Hematopoietic multipotent progenitor cell treated with erythropoietin and hydrocortisone succinate and interleukin-3 and kit ligand, for 4 days (in vitro differentiated cells): ENCODE measurements at places on chromosomes 1 and 21.

- no peak for DNase-seq
Observed at GRCh38 chr1:70706381-70707037, 295.4 kb downstream of the CTH start.

- DNase-seq = no peak
Observed at GRCh38 chr1:204348242-204348641, 11.5 kb downstream of the PLEKHA6 start.

DNA sequence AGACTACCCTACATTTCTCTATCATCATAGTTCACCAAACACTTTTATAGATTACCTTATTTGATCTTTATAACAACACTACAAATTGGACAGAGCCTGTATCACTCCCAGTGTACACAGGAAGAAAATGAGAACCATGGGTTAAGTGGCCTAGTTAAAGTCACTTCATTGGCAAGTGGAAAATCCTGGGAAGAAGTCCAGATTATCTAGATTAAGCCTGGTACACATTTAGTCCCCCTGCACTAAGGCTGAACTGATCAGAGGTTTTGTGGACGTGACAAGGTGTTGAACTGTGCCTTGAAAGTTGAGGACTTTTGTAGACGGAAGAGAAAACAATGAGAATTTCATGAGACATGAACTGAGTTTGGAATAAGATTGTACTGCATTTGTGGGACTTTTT, 7.5 kb upstream of the USH2A start:
- DNase-seq = no peak

DNA sequence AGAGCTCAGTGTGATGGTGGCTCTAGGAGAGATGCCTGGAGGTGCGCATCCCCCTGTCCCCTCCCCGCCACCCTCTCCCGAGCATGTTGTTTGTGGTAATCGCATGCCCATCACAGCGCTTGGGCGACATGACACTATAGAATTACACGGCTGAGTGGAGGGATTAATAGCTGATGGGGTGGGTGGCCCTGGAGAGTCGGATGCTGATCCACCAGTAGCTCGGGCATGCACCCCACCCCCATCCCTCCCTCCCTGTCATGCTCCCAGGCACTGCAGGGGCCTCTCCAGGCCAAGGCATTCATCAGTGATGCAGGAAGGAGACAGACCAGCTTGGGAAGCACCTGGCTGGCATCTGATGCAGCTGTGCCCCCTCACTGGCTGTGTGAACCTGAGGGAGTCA, 159.0 kb upstream of the IGSF21 start:
- no peak for DNase-seq

DNA sequence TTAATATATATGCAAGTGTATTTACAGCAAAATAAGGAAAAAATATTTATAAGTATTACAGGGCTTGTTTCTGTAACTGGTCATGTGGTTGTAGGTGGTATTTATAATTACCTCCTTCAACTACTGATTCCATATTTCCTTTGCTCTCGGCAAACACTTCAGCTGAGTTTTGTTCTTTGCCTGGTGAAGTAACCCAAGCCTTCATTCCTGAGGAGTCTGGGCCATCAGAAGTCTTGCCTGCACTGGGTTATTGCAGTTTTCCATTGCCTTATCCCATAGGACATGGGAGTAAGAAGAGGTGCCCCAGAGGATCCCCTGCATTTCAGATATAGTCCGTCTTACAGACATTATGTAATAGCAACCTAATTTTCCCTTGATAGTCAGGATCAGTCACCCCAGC, 23.8 kb downstream of the MARK1 start:
- no peak for DNase-seq

- DNase-seq = no peak
Observed at GRCh38 chr1:52263153-52263910, 102.7 kb downstream of the CC2D1B start.

DNA sequence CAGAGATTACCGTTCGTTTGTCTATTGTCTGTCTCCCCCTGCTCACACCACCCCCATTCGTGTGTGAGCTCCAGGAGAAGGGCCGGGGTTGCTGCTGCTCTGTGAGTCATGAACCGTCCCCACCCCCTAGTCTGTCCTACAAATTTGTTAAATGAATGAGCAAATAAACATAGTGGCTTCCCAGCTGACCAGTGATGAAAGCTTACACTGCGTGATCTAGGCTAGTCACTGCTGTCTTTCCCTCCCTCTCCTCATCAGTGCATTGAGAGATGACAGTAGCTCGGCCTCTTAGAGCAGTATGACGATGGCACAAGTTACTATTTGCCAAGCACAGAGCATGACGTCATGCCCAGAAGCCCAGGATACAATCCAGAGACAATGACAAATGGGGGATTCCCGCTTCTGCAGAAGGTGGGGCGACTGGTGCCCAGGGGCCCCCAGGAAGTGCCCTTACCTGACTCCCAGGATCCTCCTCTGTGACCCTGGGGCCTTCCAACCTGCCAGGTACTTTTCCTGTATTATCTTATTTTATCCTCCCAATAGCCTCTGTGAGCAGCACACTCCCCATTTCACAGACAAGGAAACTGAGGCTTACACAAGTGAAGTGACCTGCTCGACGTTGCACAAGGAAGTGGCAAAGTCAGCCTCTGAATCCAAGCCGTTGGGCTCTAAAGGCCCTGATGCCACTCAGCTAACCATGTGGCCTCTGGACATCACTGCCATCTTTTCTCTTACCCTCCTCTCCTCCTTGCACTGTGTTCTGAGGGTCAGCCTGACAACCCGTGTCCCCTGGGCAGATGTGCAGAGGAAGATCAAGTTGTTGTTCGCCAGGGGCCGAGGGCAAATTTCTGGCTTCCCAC, 8.6 kb upstream of the EPHA2 start:
- DNase-seq = no peak

- DNase-seq = no peak
Observed at GRCh38 chr21:41037936-41038335, 130.0 kb upstream of the BACE2 start.

DNA sequence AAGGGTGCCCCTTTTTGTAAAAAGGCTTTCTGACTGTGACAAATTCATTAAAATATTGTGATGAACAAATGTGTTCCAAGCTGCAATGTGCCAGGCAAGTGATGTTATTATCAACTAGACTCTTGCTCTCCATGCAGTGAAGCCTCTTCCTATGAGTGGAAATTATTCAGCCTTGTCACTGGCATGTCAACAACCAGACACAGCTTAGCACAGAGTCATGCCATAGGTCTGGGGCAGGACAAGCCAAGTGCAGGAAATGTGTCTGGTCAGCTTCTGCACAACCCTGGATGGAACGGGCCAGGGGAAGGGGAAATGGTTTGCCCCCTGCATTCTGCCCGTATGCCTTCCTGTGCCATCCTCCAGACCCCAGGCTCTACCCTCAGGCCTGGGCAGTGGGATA, 27.4 kb upstream of the GJA5 start:
- DNase-seq = no peak

DNA sequence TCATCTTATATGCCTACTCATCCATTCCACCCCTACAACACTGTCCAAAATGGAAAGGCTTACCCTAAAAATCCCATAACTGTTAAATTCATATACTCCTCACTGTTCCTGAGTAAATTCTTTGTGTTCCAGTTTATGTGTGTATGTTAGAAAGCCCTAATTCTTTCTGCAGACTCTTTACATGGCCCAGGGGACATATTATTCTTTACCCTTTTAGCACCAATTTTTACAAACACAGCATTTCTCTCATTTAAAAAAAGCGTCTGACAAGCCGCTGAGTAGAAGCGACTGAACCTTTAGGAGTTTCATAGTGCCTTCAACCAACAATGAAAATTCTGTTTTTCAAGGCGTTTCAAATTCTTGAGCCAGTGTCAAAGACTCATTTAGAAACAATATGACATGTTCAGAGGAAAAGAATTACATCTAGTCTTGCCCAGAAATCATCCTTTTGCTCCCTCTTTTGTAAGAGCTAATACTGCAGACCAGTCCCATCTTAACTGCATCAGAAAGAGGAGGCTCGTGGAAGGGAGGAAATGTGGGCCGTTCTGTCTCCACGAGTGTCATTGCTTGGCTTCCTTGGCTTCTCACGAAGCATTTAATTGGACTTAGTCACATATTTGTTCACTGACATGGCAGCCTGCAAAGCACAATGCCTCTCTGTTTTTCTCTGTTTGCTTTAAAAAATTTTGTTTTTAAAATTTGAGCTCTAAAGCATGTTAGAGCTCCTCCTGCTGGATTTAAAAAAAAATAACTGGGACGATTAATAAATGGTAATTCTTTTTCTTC, 21.3 kb upstream of the C1orf105 start:
- peak; percentile 68 for DNase-seq
